Activated CD8-positive, alpha-beta T cell treated with anti-CD3 and anti-CD28 coated beads, Interleukin-2, amount 10 ng/mL, durations not matched to agents 7 days and 5 days (primary cell): ENCODE measurements at places on chromosomes 3 and 15. TPM values are rescaled to one million over a fixed set of nuclear protein-coding genes. Genes with fewer than 3 reads are reported as not detected.

Gene C15orf62
- total RNA-seq: 1.2 TPM

Gene MKRN3
- 0.91 TPM for total RNA-seq

Gene ZNF385D
- total RNA-seq: not detected

Gene FSIP1
- total RNA-seq: 0.73 TPM

Gene GOLGA6D
- not detected for total RNA-seq

Gene C3orf20
- total RNA-seq: 0.11 TPM

Gene SEC61A1
- total RNA-seq: 148 TPM

Gene NR2C2
- 57.4 TPM for total RNA-seq

Gene ACY1
- total RNA-seq: 17.4 TPM

Gene IGSF10
- total RNA-seq: not detected

Gene SKOR1
- 0.21 TPM for total RNA-seq

Gene LINGO1
- not detected for total RNA-seq

Gene POC1A
- 32.3 TPM for total RNA-seq

Gene SLC24A5
- not detected for total RNA-seq

Gene CFAP100
- total RNA-seq: not detected

Gene MCTP2
- 26.2 TPM for total RNA-seq

Gene CFAP44
- total RNA-seq: 4.1 TPM

Gene TMEM41A
- 20.3 TPM for total RNA-seq

Gene CHRD
- not detected for total RNA-seq

Gene TMEM40
- not detected for total RNA-seq

Gene TPRG1
- total RNA-seq: 1.0 TPM

Gene GPR160
- 7.4 TPM for total RNA-seq

Gene MTFMT
- 19.3 TPM for total RNA-seq

Gene C3orf85
- not detected for total RNA-seq

Gene LRRC3B
- total RNA-seq: not detected

Gene LMOD3
- not detected for total RNA-seq

Gene RNU6-1
- not detected for total RNA-seq

Gene HGD
- 0.26 TPM for total RNA-seq

Gene PATL2
- 29.6 TPM for total RNA-seq

Gene PLA2G4E
- total RNA-seq: not detected

Gene PTH1R
- not detected for total RNA-seq

Gene BTLA
- total RNA-seq: 26.0 TPM

Gene LMAN1L
- 1.0 TPM for total RNA-seq

Gene AGBL1
- not detected for total RNA-seq

Gene DLL4
- total RNA-seq: not detected

Gene IL5RA
- not detected for total RNA-seq

Gene MORC1
- not detected for total RNA-seq

Gene CLRN1
- total RNA-seq: not detected

Gene CSPG5
- 0.37 TPM for total RNA-seq

Gene GOLGA8N
- total RNA-seq: 36.9 TPM

Gene MNS1
- total RNA-seq: 0.23 TPM

Gene INTS14
- total RNA-seq: 43.5 TPM

Gene PTPRG
- total RNA-seq: not detected
